Fibroblast of pulmonary artery (primary cell): ENCODE measurements at places on chromosomes 3 and 15.
A peak's percentile ranks its signal among the peaks of the same experiment; 100 is the strongest.

DNA sequence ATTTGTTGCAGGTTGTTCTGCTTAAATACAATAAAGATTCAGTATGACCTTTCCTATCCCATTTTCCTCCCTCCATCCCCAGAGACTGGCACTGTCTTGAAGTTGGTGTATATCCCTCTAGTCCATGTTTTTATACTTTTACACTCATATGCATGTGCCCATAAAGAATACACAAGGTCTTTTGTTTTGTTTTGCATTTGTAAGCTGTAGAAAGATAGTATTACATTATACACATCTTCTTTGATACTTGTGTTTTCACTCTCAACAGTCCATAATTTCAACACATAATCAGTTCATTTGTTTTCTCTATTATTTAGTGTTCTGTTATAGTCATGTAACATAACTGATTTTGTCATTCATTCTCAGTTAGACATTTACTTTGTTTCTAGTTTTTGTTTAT is 88.7 kb upstream of the AADACL2 start:
- no peak for DNase-seq

GRCh38 chr3:103947062-103947461 is 1419.6 kb upstream of the ALCAM start:
- DNase-seq: no peak

DNA sequence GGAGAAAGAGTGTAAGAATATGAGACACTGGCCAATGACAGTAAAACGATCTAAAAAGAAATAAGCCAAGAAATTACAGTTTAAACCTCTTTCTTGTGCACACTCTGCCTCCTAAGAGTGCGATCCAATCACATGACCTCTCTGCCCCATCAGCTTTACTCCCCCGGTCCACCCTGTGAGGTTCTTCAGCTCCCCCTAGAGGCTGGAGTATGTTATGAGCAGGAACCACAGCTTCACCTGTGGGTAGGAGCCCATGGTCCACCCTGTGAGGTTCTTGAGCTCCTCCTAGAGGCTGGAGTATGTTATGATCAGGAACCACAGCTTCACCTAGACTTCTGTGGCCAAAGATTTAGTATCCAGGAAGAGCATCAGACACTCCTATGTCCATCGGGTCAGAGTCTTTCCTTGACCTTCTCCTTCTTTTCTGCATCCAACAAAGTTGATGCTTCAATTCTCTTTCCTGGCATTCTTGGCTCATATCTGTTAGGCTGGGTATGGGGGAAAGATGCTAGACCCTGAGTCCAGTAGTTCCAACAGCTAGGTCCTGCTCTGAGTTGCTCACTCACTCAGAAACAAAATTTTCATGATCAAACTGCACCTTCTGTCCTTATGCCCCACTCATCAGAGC is 164.0 kb downstream of the MINAR1 start:
- peak; percentile 77 for DNase-seq

DNA sequence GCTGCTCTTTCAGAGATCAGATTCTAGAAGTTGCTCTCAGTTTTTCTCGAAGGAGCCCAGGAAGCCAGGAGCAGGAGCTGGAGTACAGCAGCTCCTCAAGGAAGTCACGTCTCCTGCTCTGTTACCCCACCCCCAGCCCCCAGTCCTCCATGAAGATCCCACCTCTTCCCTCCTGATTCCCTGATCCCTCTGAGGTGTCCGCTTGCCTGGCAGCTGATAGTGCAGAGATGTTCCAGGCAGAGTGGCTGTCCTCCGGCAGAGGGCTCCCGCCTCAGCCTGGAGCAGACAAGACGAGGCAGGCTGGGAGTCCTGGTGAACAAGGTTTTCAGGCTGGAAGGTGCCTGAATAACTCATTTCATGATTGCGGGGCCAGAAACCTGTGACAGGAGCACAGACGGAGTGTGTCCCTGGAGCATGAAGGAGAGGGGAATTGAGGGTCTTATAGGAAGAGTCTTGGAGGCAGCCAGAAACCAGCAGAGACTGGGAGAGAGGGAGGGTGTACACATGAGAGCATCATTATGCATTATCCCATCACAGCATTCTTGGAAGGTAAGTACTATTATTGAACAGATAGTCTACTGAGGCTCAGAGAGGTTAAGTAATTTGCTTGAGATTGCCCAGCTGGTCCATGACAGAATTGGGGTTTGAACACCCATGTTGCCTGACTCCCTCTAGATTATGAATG is 1.2 kb downstream of the HRH1 start:
- peak; percentile 85 for DNase-seq

GRCh38 chr3:16999161-16999560 is 114.4 kb downstream of the PLCL2 start:
- DNase-seq: no peak

- peak; percentile 80 for DNase-seq
Observed at GRCh38 chr3:165206454-165207266, 10.5 kb upstream of the SLITRK3 start.

DNA sequence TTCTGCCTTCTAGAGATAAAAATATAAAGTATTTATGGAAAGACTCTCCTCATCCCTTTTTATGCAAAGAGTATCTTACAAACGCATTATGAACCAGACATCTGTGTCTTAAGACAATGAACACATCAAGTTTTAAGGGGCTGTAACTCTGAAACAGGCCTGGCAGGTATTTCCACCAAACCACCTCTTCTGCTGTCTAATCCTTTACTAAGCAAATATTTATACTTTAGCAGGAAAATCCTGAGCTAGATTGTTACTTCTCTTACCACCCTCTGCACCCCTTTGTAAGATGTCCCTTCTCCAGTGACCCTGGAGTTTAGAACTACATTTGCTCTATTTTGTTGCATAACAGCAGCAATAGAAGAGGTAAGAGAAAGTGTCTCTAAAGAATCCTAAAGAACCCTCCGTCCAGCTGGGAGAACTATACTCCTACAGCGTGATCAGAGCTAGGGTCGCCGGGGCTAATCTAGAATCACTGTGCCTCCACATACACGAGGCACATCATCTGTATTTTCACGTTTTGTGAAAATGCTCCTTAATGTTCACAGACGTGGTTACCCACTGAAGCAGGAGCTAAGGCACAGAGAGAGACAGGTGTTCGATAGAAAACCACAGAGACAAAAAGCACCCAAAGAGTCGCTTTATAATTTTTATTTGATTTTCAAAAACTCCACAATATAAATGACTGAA is 129.6 kb downstream of the FOXP1 start:
- no peak for DNase-seq

DNA sequence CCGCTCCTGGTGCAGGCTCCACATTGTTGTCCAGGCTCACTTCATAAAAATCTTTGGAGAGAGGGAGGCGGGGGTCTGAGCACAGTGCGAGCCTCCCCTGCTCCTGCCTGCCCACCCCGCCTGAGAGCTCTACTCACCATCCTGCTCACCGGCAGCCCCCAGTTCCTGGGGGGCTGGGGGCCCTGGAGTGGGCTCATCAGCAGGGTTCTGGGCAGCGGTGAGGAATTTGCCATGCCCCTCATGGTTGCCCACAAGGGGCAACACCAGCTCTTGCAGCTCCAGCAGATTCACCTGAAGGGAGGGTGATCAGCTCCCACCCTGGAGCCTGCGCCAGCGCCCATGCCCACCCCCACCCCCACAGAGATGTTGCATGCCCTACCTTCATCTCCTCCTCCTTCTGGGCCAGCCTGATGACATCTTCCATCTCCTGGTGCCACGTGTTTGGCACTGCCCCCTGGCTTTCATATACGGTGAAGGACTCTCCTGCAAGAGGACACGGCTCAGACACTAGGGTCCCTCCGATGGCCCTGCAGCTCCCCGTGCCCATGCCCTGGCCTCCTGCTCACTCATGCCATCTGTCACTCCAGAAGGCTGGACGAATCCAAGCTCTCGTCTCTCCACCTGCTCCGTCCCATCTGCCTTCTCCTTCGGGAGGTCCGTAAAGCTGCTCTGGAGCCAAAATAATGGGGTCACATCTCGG is 162.1 kb downstream of the TBC1D2B start:
- no peak for DNase-seq

GRCh38 chr15:38696109-38696727 is 131.6 kb upstream of the RASGRP1 start:
- DNase-seq: no peak

DNA sequence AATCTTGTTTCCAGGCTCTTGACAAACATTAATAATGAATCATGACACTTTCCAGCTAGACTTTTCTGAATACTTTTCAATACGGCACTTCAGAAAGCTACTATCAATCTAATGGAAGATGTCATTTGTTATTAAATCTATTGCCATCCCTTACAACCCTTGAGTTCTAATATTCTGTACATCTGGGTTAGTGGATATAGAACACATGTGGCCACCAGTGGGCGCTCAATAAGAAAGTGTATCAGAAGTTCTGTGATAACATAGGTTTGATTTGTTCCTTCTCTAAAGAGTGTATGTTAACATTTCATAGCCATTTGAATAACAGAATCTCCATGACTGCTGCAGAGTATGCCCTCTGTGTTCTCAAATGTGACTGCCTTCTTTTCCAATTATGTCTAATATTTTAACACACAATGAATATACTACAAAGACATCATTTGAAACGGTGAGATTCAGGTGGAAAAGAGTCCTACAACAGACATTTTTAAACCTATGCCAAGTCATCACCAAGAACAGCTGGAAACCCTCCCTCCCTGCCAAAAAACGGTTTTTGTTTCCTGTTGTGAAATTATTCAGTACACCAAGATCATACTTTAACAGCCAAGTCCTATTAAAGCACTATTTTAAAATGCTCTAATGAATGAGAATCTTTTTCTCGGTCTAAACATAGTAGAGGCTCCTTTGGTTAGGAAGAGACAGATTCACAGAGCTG is 22.2 kb downstream of the ALDH1A2 start:
- peak; percentile 70 for DNase-seq

DNA sequence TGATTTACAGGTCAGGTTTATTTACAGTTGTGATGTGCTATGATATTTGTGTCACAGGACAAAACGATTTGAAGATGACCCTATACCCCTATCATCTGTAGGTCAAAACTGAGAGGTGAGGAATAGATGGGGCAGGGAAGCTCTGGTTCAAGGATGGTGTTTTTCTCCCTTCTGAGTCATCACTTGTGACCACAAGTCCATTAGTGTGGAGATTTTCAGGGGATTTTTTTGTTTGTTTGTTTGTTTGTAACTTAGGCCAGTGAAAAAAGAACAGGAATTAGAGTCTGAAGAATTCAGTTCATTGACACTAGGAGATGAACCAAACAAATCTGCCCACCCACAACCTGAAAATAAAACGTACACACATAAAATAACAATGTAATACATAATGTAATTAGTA is 62.7 kb upstream of the FAM98B start:
- no peak for DNase-seq

- DNase-seq: no peak
Observed at GRCh38 chr3:52078781-52079560, 22.6 kb upstream of the DUSP7 start.

GRCh38 chr3:180974286-180974685 is 15.2 kb downstream of the DNAJC19 start:
- DNase-seq: no peak

DNA sequence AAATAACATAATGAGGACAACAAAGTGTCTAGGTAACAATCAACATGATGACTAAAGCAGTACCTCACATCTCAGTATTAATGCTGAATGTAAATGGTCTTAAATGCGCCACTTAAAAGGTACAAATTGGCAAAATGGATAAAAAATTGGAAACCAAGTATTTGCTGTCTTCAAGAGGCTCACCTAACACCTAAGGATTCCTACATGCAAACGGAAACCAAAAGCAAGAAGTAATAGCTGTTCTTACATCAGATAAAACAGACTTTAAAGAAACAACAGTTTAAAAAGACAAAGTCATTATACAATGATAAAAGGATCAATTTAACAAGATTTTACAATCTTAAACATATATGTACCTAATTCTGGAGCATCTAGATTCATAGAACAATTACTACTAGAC is 22.5 kb downstream of the CSNK1G1 start:
- no peak for DNase-seq

GRCh38 chr15:66484539-66485112 is 12.9 kb downstream of the SNAPC5 start:
- no peak for DNase-seq

GRCh38 chr3:72848703-72849081 is 447 bp upstream of the SHQ1 start:
- peak; percentile 30 for DNase-seq

- DNase-seq: no peak
Observed at GRCh38 chr15:53979051-53979788, 979 bp downstream of the UNC13C start.

GRCh38 chr3:125232401-125232800 is 19.9 kb upstream of the SLC12A8 start:
- no peak for DNase-seq

DNA sequence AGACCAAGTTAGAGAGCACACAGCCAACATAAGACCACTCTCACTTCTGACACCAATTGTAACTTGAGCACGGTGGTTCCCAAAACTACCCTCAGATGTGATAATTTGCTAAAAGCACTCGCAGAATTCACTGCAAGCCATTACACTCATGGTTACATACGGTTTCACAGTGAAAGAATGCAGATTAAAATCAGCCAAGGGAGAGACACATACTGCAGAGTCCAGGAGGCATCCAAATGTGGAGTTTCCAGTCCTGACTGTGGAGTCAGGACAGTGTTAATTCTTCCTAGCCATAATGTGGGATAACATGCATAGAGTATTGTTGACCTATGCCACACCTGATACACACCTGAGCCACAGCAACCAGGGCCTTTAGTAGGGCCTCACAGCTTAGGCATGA is 956.4 kb downstream of the NTRK3 start:
- no peak for DNase-seq

- DNase-seq: no peak
Observed at GRCh38 chr3:26193558-26193957, 403.7 kb downstream of the OXSM start.

DNA sequence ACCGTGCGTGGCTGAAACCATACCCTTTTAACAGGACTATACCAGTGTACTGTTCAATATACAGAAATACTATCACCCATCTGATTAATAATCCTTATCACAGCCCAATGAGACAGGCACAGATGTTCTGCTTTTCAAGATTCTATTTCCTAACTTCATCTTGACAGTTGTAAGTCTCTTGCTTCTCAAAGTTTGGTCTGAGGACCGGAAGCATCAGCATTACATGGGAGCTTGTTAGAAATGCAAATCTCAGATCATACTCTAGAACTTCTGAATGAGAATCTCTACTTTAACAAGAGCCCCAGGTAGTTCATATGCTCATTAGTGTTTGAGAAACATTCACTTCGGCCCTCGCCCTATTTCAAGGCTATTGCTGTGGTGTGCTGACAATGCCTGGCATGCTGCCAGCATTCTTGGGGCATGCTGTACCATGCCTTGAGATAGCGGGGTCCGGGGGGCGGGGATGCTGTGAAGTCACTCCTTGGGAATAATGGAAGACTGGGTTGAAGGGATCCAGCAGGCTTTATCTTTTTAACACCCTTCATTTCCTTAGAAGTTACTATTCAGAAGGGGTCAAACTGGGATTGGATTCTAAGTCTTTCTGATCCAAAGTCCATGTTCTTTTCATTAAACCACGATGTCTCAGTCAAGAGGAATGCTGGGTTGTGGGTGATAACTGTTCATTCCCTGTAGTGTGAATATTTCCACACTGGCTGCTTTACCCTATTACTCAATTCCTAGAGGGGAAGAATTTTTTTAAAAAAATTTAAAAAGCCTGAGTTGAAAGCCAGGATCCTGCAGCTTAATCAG is 194.7 kb downstream of the LPP start:
- DNase-seq: peak; percentile 97
